ENCODE measurements at places on chromosomes 1 and 21.

DNA sequence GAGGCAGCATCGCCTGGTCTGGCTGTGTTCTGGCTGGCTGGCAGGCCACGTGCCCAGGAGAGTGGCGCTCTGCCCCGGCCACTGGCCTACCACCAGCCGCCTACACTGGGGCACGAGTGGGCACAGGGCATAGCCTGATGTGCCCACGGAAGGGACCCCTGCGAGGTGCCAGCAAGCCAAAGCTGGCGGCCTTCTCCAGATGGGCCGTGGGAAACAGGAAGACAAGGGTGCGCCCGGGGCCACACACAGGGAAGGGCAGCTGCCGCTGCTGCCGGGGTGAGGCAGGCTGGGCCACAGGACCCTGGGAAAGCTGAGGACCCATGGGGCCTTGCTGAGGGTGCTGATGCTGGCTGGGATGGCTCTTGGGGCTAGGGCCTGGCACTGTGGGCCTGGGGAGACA, 40.7 kb downstream of the SLC66A1 start:
- DNase-seq = no peak

DNA sequence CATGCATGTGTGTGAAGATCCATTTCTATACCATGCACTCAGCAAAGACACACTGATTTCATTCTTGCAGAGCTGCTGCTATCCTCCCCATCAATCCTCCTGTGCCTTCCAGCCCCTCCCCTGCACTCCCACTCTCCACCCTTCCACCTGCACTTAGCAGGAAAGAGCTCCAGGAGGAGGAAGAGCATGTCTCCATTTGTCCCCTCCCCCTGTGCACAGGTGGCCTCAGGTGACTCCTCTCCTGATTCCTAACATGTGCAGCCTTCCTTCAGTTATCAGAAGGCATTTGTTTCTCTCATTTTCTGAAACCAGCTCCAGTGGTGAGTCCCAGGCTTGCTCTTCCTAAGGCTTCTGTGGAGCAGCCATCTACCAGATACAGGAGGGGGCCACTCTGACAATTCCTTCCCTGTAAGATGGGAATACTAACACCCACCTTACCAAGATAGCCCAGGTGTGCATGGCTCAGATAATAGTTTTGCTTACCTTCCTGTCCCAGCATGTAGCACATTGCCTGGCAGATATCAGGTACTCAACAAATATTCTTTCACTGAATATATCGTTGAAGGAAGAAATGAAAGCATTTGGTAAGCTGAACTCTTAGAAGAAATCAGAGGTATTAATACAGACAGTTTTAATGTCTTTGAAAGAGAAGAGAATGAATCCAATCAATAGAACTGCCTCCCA, 21.9 kb upstream of the FAM3B start:
- DNase-seq = no peak

DNA sequence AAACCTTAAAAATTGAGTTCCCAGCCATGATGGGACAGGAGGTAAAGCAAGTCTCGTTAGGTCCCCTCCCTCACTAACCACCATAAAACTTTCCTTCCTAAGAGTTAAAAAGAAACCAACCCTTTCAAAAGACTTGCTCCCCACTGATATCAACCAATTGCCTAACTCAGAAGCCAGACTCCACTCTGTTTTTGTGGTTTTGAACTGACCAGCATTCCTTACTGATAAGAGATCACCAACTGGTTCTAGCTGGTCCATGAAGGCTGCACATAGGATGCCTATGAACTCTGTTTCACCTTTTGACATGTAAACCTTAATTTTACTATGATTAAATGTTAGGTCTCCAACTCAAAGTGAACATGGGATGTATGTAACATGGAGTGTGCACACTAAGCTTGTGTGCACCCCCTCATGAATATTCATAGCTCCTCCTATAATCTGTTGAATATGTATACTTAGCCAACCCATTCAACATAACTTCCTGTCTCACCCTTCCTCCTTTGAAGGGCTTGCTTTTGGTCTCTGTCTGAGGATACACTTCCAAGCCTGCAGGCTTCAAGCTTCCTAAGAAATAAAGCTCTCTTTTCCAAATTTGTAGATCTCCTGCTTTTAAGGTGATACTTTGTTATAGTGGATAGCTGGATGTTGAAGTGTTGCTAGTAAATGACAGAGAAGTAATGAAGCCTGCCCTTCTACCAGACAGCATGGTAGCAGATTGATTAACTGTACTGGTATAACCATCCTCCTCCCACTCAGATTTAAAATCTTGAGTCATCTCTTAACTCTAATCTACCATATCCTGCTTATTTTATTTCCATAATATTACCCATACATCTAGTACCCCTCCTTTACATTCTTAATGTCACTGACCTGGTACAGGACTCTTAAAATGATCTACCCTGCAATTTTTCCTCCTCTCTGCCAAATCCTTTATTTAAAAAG, 95.6 kb downstream of the ZNF644 start:
- no peak for DNase-seq

GRCh38 chr21:32131960-32132359, 146.9 kb downstream of the MIS18A start:
- no peak for DNase-seq

DNA sequence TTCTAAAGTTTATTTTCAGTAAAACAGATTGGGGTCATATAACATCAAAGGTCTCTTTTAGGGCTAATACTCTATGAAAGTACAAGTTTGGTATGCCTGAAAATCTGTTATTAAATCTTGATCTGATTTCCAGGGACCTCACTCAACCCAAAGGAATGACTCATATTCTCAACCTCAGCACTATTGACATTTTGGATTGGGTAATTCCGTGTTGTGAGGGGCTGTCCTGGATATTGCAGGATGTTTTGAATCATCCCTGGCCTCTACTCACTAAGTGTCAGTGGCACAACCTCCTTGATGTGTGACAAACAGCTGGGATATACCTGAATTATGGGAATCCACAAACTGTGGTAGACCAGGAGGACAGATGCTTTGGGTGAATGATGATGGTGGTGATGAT, 51.5 kb upstream of the CYP2J2 start:
- DNase-seq = no peak

DNA sequence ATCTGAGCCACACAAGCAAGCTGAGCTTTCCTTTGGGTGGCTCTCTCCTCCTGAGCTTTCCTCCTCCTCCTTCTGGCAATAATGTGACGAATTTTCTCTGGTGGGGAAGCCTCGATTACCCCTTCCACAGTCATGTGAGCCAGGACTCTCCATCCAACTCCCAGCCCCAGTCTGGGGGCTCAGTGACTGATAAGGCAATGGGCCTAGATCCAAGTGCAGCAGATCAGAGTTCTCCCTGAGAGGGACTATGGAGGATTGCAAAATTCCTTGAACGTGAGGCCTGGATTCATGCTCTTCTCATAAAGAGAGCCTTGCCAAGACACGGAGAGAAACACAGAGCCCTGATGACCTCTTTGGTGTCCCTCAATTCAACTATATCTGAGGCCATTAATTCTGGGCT, 31.3 kb upstream of the TRIM67 start:
- DNase-seq = no peak

DNA sequence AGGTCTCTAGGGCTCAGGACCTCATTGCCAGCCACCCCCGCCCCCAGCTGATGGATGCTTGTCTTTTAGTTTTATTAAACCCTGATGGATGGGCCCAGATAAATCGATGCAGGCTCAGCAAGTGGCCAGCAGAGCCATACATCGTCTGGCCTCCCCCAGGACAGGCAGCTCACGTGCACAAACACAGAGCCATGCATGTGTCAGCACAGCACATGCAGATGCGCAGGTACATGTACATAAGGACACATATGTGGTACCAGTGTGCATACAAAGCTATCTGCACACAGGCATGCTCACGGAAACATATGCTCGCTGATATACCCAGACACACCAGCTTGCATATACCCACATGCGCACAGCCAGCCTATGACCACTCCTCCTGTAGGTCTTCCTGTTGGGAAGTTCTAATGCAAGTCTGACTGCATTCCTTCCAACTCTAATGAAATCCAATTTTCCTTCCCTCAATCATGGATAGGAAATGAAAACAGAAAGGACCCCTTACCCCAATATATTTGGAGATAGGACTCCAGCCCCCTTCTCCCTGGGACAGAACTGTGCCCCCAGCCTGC, 897 bp downstream of the COL16A1 start:
- no peak for DNase-seq

GRCh38 chr1:241411056-241411775, 54.2 kb upstream of the RGS7 start:
- DNase-seq = no peak

DNA sequence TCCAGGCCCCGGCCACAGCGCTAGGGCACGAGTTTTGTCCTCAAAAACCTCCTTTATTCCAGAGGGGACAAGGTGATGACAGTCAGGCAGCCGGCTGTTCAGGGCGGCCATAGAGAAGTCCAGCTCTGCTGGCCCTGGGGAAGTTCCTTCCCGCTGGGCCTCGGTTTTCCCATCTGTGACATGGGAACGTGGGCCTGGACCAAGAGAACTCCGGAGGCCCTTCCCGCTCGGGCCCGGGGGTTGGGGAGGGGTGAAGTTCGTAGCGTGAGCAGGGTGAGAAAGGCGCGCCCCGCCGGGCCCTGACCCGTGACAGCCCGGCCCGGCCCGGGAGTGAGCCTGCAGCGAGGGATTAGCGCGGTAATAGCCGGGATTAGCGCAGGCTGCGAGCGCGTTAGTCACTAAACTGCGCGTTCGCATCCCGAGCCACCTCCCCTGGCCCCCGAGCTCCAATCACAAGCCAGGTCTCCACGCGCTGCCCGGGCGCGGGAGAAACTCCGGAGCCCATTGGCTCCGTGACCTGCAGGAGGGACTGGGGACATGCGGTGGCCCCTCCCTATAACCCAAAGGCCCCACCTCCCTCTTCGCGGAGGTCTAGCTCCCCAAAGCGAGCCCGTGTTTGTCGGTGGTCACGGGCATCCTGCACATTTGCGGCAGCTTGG, 29.8 kb upstream of the PADI2 start:
- DNase-seq = no peak

GRCh38 chr1:199546323-199546722, 481.2 kb upstream of the NR5A2 start:
- DNase-seq = no peak

- DNase-seq = no peak
Measured at GRCh38 chr1:220680085-220680687, 10.0 kb upstream of the C1orf115 start.

GRCh38 chr1:67491280-67491679, 61.1 kb upstream of the SERBP1 start:
- DNase-seq = no peak

DNA sequence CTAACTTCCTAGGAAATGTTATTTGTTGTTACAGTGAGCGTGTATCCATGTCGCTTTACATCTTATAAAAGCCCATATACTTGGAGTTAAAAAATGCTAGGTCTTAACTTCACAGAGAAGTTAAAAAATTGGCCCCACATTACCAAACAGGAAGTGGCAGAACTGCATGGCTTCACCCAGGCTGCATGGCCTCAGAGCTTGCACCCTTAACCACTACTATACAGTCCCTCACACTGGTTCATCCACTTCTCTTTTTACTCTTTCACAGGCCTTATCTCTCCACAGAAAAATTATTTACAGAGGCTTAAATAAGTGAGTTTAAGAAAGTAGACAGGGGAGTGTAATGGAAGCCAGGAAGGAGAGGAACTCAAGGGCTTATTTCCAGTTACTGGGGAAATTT, 402.5 kb downstream of the HHAT start:
- no peak for DNase-seq

DNA sequence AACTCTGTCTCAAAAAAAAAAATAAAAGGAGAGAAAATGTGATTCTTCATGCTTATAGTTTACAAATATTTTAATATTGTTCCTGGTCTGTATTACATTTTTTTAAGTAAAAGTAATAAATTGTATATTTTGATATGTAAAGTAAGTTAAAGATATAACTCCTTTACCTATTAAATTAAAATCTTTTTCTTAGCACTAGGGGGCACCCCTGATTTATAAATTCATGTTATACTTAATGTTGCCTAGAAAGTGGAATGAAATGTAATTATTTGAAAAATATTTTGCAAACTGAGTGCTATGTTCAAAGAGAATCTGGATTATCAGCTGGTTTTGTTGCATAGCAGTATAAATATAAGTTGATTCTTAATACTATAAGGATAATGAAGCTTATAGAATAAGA, 49.2 kb downstream of the RALGPS2 start:
- no peak for DNase-seq

- no peak for DNase-seq
Measured at GRCh38 chr1:221850470-221851187, 108.7 kb upstream of the DUSP10 start.

DNA sequence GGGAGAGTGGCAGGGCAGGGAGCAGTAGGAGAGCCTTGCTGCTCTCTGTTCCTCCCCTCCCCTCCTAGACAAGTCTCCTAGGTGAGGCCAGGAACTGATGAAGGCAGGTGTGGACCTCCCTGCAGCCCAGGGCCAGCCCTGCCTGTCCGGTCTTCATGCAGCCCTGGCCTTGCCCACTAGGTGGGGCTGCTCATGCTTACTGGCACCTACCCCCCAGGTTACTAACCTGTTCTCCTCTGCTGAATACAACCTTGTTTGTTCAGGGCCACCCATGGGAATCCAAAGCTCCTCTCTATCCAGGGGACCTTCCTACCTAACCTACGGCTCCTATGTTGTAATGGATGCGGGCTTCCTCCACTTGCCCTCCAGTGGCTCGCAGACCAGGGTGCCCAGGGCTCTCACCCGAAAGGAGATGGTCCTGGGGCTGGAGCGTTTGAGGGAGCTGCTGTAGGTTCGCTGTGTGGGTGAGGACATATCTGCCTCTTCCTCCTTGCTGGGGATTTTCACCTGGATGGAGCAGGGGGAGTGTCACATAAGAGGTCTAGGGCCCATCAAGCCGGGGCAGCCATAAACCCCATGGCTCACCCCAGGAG, 7.9 kb upstream of the TNNT2 start:
- no peak for DNase-seq

DNA sequence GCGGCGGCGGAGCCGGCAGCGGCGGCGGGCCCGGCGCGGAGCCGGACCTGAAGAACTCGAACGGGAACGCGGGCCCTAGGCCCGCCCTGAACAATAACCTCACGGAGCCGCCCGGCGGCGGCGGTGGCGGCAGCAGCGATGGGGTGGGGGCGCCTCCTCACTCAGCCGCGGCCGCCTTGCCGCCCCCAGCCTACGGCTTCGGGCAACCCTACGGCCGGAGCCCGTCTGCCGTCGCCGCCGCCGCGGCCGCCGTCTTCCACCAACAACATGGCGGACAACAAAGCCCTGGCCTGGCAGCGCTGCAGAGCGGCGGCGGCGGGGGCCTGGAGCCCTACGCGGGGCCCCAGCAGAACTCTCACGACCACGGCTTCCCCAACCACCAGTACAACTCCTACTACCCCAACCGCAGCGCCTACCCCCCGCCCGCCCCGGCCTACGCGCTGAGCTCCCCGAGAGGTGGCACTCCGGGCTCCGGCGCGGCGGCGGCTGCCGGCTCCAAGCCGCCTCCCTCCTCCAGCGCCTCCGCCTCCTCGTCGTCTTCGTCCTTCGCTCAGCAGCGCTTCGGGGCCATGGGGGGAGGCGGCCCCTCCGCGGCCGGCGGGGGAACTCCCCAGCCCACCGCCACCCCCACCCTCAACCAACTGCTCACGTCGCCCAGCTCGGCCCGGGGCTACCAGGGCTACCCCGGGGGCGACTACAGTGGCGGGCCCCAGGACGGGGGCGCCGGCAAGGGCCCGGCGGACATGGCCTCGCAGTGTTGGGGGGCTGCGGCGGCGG, 1.0 kb downstream of the ARID1A start:
- DNase-seq = peak; percentile 50

GRCh38 chr21:16125274-16125673, 395.5 kb downstream of the USP25 start:
- DNase-seq = no peak
